Left lung (tissue), 14 donors: ENCODE measurements at places on chromosomes 16 and 17.

GRCh38 chr16:20866801-20867200, 33.4 kb downstream of the DCUN1D3 start:
- no peaks in the 10 kb centered on the region for H3K36me3 ChIP-seq
- no peaks in the 10 kb centered on the region for H3K27me3 ChIP-seq
- peak overlapping the region; percentile 53 for H3K27ac ChIP-seq
- H3K4me3 ChIP-seq, result no peak overlapping the region
- DNase-seq, result no peak

- no peak for DNase-seq
- H3K4me1 ChIP-seq, result peaks cover 6% of the 10 kb centered on the region
- no peak overlapping the region for H3K4me3 ChIP-seq
Measured at GRCh38 chr17:43701318-43701743, 39.6 kb upstream of the MEOX1 start.

GRCh38 chr17:3316836-3317235, 18.7 kb upstream of the OR3A1 start:
- H3K4me1 ChIP-seq, result no peaks in the 10 kb centered on the region
- no peak overlapping the region for H3K27ac ChIP-seq

DNA sequence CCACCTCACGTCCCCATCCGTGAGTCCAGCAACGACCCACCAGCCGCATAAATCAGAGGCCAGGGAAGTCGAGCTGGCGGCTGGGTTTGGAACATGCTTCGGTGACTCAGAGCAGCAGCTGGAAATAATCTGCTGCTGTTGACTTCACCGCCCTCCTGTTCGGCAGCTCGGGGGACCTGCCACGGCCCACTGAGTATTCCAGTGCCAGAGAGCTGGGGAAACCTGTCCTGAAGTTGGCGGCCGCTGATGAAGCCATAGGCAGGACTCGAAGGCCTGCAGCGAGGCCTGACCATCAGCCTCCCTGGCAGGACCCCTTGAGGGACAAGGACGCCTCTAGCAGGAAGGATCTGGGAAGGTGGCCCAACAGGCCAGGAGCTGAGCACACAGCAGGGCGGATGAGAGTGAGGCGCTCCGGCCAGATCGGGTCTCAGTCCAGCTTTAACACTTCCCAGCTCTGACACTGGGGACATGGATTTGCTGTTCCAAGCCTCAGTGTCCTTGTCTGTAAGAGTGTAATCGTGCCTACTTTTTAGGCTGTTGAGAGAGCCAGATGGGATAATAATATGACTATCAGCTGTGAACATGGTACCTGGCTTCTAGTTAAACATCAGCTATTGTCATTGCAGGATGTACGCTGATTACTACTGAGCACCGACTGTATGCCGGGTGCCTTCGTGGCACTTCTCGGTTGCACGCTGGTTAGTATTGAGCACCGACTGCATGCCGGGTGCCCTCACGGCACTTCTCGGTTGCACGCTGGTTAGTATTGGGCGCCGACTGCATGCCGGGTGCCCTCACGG, 50.4 kb upstream of the CIBAR2 start:
- H3K4me1 ChIP-seq, result peaks cover 40% of the 10 kb centered on the region
- H3K4me3 ChIP-seq, result no peak overlapping the region
- DNase-seq, result no peak
- no peak overlapping the region for H3K27ac ChIP-seq
- H3K27me3 ChIP-seq, result peaks cover 14% of the 10 kb centered on the region

- no peak overlapping the region for H3K27ac ChIP-seq
- no peaks in the 10 kb centered on the region for H3K4me1 ChIP-seq
- H3K36me3 ChIP-seq, result no peaks in the 10 kb centered on the region
- no peaks in the 10 kb centered on the region for H3K27me3 ChIP-seq
Measured at GRCh38 chr16:23742766-23743165, 12.1 kb upstream of the CHP2 start.

GRCh38 chr17:81246679-81247338, 7.7 kb downstream of the NDUFAF8 start:
- no peaks in the 10 kb centered on the region for H3K27me3 ChIP-seq
- peak; percentile 61 for DNase-seq
- no peak overlapping the region for H3K27ac ChIP-seq
- no peaks in the 10 kb centered on the region for H3K4me1 ChIP-seq
- H3K36me3 ChIP-seq, result no peaks in the 10 kb centered on the region

- no peaks in the 10 kb centered on the region for H3K27me3 ChIP-seq
- no peak overlapping the region for H3K27ac ChIP-seq
- no peak overlapping the region for H3K4me3 ChIP-seq
- H3K36me3 ChIP-seq, result no peaks in the 10 kb centered on the region
Measured at GRCh38 chr16:29310852-29311314, 95.6 kb downstream of the NPIPB11 start.

- peak; percentile 15 for DNase-seq
- H3K4me3 ChIP-seq, result no peak overlapping the region
- no peaks in the 10 kb centered on the region for H3K36me3 ChIP-seq
- H3K4me1 ChIP-seq, result peaks cover 20% of the 10 kb centered on the region
- H3K27me3 ChIP-seq, result no peaks in the 10 kb centered on the region
- no peak overlapping the region for H3K27ac ChIP-seq
Measured at GRCh38 chr17:343211-343610, 9.4 kb downstream of the RPH3AL start.
